ENCODE measurements at places on chromosomes 5 and 9.

DNA sequence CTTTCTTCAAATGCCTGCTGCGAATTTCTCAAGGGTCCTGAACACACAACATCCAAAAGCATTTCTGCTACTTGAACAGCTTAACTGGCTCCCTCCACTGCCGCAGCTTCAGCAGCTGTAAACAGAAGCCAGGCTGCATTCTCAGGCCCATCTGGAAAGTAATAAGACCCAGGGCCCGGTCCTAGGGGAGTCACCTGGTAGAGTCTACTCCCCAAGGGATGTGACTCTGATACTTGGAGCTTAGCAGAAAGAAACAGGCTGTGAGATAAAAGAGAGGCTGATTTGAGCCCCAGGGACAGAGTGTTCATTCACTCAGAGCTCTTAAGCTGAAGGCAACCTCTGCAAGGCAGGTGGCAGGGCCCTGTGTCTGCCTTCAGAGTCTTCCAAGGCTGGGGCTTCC lies 356.8 kb downstream of the SPOCK1 start:
- no peak for DNase-seq

- no peak for DNase-seq
These were observed 21.8 kb downstream of the FYB1 start for GRCh38 chr5:39197556-39197955.

DNA sequence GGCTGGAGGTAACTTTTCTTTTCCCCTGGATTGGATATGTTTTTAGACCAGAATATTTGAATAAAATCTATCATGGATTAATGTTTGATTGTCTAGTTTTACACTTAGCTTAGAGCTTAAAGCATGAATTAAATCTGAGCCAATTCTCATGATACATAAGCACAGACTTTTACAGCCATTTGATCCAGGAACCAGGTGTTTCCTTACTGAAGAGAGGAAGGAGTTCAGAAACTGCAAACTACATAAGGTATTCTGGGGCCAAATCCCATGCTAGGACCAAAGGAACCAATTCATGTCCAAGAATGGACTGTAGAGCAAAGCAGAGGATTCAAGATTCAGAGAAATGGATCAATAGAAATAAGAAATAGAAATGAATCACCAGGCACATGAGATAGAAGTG lies 360.4 kb upstream of the ZNF608 start:
- DNase-seq, result no peak

DNA sequence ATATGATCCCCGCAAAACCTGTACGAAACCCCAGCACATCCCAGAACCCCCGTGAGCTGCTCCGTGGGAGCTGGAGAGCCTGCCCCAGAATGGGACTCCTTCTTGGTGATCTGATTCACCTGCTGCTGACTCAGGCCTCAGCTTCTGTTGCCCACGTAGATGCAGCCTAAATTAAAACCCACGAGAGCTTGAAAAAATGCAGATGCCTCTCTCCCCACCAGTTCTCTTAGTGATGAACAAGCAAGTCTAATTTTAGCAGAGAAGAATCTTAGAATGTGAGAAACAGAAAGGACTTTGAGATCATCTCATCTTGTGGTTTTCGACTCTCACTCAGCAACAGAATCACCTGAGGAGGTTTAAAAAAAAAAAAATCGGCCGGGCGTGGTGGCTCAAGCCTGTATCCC lies 57.6 kb downstream of the TMOD1 start:
- DNase-seq, result no peak

GRCh38 chr9:136653323-136654079 lies 9.2 kb upstream of the EGFL7 start:
- no peak for DNase-seq

GRCh38 chr5:34496701-34497469 lies 159.2 kb upstream of the RAI14 start:
- no peak for DNase-seq

DNA sequence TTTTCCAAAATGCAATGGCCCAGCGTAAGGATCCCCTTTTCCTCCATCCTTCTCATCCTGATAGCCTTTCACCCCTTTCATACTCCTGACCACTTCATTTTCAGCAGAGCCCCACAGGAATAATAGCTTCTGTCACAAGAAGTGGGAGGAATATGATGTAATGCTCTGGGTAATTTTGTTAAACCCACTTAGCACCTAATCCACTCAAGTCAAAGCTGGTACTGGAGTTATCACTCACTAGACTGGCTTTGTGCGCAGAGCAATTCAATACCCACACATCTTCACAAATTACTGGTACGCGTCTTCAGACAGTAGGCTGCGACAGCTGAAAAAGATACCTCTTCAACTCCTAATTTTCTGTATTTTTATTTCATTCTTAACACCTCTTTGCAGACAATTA lies 2232.8 kb upstream of the WWC1 start:
- no peak for DNase-seq

- DNase-seq, result no peak
These were observed 45.9 kb downstream of the BOD1 start for GRCh38 chr5:173570321-173571090.

DNA sequence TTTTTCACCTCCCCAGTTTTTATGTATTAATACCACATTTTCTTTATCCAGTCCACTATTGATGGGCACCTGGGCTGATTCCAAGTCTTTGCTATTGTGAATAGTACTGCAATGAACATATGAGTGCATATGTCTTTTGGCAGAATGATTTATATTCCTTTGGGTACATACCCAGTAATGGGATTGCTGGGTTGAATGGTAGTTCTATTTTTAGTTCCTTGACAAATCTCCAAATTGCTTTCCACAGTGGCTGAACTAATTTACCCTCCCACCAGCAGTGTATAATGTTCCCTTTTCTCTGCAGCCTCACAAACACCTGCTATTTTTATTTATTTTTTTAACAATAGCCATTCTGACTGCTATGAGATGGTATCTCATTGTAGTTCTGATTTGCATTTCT lies 340.2 kb downstream of the ADAMTS6 start:
- DNase-seq, result no peak

DNA sequence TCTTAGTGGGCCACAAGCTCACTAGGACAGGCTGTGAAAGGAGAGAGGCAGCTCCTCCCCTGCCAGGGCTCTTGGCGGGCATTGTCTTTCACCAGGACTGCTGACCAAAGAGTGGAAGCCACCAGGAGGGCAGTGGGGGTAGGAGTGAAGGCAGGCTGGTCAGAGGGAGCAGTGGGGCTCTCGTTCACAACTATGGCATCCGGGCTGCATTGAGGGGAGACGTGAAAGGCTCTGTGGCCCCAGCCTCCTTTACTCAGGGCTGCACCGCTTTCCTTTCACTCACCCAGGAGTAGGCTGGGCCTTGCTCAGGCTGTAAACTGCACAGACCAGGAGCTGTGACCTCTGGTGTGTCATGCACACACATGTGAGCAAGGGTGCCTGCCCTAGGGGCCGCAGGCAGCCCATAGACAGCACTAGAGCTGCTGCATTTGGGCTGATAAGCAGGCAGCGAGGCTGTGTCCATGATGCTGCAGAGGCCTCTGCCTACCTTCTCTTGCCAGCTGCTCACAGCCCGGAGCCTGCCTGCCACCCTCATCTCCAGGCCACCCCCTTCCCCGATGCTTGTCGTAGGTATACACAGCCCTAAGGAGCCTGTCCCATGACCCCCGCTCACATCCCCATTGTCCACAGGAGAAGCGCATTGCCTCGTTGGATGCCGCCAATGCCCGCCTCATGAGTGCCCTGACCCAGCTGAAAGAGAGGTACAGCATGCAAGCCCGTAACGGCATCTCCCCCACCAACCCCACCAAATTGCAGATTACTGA lies 130.4 kb downstream of the DAB2IP start:
- DNase-seq, result no peak

GRCh38 chr9:81082221-81082620 lies 607.1 kb downstream of the TLE1 start:
- DNase-seq, result no peak

- no peak for DNase-seq
These were observed 10.6 kb downstream of the TRAF1 start for GRCh38 chr9:120915854-120916470.

- DNase-seq, result no peak
These were observed 1.7 kb downstream of the GRIN3A start for GRCh38 chr9:101736717-101737116.

DNA sequence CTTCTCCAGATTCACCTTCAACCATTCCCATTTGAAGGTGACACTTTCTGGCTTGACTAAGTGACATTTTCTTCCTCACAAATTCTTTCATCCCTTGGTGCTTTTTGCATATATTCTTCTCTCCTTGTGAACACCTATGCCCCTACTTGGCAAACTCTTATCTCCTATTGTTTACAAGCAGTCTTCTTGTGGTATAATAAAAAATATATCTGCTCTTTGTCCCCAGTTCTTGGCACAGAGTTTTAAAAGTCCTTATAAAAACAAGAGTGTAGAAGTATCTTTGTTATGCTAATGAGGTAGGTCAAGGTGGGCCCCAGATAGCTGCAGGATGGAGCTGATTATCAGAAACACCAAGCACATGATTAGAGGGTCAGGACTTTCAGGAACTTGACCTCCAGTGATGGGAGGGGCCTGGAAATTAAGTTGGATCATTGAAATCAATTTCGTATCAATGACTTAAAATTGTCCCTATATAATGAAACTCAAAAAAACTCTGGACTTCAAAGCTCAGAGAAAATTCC lies 38.0 kb downstream of the TMEM161B start:
- no peak for DNase-seq

- DNase-seq, result no peak
These were observed 29.5 kb downstream of the SLC35A4 start for GRCh38 chr5:140594169-140594568.

- no peak for DNase-seq
These were observed 15.0 kb upstream of the S1PR3 start for GRCh38 chr9:88975966-88976889.

- DNase-seq, result no peak
These were observed 110.3 kb downstream of the KCNIP1 start for GRCh38 chr5:170614065-170614490.

DNA sequence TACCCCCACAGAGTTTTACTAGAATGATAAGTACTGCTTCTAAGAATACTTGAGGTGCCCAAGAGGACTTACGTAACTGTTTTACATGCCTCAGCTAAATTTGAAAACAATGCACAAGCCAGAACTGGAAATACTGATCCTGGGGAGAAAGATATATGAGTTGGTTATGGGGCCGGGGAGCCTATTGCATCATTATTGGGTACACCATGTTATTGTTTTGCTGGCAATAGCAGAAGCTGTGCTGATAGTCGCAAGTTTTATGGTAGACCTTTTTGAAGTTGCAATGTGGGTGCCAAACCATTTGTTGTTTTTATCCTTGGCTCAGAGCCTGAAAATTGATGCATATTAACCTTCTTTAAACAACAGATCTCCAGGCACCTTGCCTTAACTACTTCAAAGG lies 108.4 kb upstream of the DHFR start:
- no peak for DNase-seq

- DNase-seq, result no peak
These were observed 335.2 kb downstream of the CWC27 start for GRCh38 chr5:65103756-65104440.
